KG1 (cell line): ENCODE measurements at places on chromosomes 2 and 18.

DNA sequence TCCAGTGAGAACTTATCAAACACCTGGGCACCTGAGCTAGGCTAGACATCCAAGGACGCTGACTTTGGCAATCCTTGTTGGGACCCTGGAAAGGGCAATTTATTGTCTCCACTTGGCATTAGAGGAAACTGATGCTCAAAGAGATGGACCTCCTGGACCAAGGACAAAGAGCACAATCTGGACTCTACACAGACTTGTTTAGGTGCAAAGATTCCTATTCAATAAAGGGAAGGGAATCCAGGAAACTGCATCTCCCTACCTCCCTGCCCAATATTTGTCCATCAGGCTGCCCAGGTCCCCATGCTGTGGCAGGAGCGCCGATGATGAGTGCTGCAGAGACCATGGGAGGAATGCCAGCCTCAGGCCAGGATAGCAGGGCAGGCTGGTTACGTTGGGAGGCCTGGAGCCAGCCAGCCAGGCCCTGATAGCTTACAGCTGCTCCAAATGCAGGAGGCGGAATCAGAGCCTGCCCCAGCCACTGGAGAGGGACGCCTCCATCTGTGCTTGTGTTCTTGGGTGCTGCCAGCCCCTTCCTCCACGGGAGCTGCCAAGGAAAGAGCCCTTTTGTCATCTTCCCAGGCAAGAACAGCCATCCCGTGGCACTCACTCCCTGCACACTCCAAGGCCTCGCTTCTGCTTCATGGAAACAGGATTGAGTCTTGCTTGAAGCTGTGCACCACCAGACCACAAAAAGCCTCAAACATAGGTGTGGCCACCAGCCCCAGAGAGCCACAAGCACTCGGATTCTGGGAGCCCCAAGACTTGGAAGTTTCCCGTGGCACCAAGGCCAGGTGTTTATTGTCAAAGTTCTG lies 60.0 kb downstream of the HS1BP3 start:
- no peak for DNase-seq

DNA sequence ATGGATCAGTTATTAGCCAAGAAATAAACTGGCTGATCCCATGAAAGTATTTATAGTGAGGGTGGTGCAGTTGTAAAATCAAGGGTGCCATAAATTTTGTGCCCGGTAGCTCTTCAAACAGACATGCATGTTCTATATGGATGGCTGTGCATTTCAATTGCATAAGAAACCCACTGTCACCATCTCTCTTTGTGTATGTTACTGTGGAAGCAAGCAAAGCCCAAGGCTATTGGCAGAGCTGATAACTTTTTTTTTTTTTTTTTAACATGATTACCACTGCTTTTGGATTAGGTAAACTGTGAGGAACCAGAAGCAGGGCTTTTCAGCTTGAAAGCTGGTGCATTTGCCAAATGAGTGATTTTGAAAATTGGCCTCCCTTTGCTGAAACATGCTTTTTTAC lies 332.6 kb downstream of the SOX11 start:
- no peak for DNase-seq

- DNase-seq, result no peak
Measured at GRCh38 chr2:240929364-240930095, 23.4 kb downstream of the CROCC2 start.

DNA sequence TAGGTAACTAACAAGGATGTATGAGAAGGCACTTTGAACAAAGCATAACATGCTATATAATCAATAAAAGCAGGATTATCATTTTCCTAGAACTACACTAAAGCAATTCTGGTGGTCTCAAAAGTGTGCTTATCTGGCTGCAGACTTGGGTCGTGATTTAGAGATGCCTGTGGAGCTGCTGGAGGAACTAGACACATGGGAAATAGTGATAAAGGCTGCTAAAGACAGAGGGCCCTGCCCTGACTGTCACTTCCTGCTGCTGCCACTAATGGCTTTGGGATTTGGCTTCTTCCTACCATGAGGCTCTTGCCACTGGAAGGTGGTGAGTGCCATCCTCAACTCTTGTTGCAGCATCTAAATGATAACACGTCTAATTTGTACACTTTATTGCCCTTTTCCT lies 22.5 kb downstream of the TMEM178A start:
- no peak for DNase-seq

- no peak for DNase-seq
Measured at GRCh38 chr2:53987336-53987921, 16.6 kb upstream of the PSME4 start.

GRCh38 chr18:26863921-26864497 lies 1.5 kb downstream of the AQP4 start:
- no peak for DNase-seq

DNA sequence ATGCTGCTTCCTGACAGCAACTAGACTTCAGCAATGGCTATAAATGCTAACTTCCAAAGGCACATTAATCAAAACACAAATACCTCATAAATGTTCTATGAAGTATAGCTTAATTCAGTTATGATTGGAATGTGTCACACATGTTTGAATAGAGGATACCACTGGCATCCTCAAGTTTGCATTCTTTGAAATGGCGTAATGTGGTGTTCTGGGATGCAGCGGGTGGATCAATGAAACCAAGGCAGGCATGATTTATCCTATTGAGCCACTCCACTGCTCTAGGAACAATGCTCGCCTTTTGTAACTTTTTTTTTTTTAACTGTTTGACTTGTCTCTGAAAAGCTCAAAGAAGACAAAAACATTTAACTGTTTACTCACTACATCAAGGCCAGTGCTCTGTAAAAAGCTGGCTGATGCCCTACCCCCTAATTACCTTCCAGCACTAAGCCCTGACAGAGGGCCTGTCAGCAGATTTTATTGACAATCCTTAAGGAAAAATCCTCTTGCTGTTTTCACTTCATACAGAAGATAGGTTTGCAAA lies 278.8 kb upstream of the SESTD1 start:
- no peak for DNase-seq

DNA sequence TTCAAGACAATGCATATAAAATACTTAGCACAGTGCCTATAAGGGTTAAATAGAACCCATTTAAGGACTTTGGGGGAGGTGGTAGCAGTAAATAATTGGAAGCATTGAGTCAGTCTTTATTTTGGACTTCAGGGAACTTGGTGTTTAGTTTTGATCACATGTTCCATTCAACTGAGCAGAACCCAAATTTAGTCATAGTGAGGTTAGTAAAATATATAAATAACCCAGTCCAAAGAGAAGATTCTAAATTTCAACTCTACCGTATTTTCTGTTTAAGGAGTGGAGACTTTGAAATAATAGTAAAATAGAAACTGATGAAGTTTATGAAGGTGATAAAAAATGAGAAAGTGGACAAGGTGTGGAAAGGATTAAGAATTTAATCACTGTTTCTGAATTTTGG lies 19.7 kb downstream of the TWSG1 start:
- no peak for DNase-seq

DNA sequence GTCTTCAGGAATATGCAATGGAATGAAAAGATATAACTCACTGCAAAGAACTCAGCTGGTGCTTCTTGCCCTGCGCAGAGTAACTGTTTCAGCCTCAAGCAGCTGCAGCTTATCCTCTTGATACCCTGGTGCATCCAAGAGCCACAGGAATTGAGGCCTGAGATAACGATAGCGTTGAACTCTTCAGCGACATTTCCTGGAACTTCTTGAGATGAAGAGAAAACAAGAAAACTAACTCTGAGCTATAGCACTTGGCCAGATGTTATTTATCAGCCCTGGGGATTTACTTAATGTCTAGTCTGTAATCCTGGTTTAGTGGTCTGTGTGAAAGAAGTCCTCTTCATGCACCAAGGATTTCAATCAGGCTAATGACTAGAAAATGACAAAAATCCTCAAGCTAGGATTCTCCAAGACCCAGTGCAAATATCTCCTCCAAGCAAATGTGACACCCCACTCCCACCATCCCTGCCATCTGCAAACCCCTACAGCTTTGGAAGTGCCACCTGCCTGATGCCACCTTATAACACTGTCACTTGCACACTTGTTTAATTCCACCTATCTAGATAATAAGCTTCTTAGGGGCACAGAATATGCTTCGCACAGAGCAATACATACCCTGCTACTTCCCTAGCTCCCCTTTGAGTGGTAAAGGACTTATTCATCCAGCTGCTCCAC lies 40.6 kb downstream of the EHD3 start:
- DNase-seq, result no peak

DNA sequence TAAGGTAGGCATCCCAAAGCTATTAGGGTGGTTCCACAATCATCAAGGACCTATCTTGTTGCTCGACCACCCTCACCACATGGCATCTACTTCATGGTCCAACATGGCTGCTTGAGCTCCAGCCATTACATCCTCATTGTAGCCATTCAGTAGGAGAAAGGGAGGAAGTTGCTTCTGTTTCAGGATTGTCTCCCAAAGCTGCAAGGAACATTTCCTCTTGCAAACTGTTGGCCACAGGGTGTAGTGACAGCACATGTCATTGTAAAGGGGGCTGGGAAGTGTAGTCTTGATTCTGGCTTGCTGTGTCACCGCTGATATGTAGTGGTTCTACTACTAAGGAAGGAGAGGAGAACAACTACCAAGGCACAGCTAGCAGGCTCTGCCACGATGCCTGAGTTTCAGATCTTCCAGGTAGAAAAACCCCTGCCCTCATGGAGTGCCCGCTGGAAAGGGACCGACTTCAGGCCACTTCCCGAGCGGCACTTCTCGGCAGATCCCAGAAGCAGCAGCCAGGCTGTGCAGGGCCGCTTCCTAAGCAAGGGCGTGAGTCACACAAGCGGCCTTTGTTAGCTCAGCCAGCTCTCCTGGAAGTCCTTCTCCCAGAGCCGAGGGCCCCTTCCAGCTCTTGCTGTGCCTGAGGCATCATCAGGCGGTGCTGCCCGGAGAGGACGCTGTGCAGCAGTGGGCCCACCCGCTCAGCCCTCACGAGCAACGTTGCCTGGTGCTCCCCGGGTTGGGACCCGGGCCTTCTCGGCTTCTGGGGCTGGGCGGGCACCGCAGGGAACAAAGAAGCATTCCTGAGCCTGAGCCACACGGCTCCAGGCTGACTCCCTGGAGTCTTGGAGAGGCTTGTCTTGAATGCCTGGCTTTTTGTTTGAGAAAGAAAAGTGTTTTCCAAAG lies 58.2 kb downstream of the HS6ST1 start:
- DNase-seq, result no peak

GRCh38 chr2:29444150-29444549 lies 328.9 kb downstream of the CLIP4 start:
- DNase-seq, result no peak

DNA sequence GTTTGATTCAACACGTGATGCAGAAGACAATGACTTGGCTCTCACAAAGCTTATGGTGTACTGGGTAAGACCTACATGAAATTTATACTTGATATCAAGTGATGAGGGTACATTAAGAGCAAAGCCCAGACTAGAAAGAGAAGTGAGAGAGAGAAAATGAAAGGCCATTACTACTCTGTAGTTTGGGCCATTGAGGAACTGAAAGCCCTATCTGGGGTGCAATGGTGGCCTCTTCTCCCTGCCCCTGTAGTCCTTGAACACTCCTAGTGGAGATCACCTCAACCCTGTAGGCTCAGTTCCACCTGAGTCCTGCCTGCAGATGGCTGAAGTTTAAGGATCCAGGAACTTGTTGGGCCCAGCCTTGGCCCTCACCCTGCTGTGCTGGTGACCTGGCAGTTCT lies 569.8 kb upstream of the MEX3C start:
- DNase-seq, result no peak

DNA sequence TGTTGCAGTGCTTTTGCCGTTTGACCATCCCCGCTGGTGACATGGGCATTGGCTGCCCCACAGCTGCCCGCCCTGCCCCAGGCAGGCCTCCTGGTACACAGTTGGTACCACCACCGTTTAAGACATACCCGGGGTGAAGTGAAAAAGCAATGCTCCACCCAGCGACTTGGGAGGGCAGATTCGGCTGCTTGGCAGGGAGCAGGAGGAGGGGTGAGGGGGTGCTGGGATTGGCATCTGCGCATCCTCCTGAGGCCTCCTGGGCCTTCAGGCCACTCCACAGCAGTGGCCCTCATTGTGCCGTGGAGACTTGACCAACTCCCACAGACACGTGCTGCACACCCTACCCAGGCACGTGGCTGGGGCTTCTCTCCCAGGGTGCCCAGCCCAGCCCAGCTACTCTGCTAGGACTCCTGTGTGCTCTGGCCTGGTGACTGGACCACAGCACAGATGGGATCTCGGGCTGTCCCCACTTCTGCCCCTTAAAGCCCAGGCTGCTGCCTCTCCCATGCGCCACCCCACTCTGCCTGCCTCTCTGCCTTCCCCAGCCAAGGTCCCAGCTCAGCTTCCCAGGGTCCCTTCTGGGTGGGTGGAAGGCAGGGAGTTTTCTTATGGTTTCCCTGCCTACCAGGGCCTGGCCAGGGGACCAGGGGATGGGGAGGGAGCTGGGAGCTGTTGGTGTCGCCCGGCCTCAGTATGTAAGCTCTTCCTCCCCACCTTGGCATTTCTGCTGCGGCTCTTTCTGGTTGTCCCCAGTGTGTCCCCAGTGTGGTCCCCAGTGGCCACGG lies 157.0 kb upstream of the HS6ST1 start:
- DNase-seq, result no peak

GRCh38 chr2:129726216-129726615 lies 253.2 kb upstream of the RAB6C start:
- DNase-seq, result no peak

GRCh38 chr2:234444242-234444730 lies 52.6 kb downstream of the ARL4C start:
- no peak for DNase-seq

GRCh38 chr2:180191432-180192124 lies 184.5 kb upstream of the CWC22 start:
- DNase-seq, result no peak

DNA sequence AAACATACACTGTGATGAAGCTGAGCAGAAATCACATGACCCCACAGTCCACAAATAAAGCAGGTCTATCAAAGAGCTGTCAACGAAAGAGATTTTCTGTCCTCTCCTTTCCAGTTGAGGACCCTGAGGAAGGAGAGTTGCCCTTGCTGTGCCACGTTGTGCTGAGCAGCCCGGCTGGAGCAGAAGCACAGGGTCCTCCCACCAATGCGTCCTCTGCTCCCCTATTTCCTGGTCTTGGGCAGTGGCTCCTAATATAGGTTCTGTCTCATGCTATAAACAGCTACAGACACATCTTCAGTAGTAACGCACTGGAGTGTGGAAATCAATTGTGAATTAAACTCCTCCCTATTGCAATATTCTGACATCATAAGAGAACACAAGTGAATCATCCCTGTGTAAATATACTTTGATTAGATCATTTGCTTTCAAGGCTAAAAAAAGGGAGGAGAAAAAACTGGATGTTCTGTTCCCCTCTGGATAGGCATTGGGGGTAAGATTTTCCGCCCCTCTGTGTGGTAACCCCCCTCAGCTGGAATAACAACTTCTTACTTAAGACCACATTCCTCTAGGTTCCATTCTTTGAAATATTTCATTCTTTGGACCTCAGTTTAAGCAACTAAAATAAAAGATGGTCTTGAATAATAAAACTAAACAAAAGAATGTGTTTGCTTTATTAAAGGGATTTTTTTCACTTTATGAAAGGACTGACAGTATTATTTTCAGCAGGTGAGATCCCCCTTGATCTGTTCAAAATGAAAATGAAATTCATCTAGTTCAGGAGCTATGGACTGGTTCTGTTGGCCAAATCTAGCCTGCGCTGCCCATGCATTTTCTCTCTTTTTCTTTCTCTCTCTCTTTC lies 8.3 kb upstream of the RHOB start:
- no peak for DNase-seq

- no peak for DNase-seq
Measured at GRCh38 chr2:188518381-188518780, 226.7 kb downstream of the GULP1 start.
